Thymus (tissue), 14 donors: ENCODE measurements at places on chromosomes 1 and 21. TPM values are rescaled to one million over a fixed set of nuclear protein-coding genes. Genes with fewer than 3 reads are reported as not detected.
A peak's percentile ranks its signal among the peaks of the same experiment; 100 is the strongest.

The PLK3 gene
- 10.1 TPM for total RNA-seq

The EMC1 gene
- 15.0 TPM for total RNA-seq

The UBL4B gene
- not detected for total RNA-seq

The C1orf116 gene
- 0.05 TPM for total RNA-seq

The ADAMTSL4 gene
- total RNA-seq, result 0.80 TPM

The FCMR gene
- total RNA-seq, result 38.9 TPM

The GBP5 gene
- total RNA-seq, result 13.8 TPM

The PLA2G2F gene
- 0.47 TPM for total RNA-seq

The OR10Z1 gene
- total RNA-seq, result under 0.01 TPM

The HDAC1 gene
- total RNA-seq, result 150 TPM

The AVPR1B gene
- total RNA-seq, result 0.09 TPM

The CSRP1 gene
- total RNA-seq, result 39.7 TPM

- H3K4me1 ChIP-seq, result no peaks in the 10 kb centered on the region
- H3K4me3 ChIP-seq, result no peak overlapping the region
- peaks cover 6% of the 10 kb centered on the region for H3K27me3 ChIP-seq
- H3K27ac ChIP-seq, result no peak overlapping the region
These were observed 69.7 kb upstream of the WNT4 start for GRCh38 chr1:22212400-22213233.

DNA sequence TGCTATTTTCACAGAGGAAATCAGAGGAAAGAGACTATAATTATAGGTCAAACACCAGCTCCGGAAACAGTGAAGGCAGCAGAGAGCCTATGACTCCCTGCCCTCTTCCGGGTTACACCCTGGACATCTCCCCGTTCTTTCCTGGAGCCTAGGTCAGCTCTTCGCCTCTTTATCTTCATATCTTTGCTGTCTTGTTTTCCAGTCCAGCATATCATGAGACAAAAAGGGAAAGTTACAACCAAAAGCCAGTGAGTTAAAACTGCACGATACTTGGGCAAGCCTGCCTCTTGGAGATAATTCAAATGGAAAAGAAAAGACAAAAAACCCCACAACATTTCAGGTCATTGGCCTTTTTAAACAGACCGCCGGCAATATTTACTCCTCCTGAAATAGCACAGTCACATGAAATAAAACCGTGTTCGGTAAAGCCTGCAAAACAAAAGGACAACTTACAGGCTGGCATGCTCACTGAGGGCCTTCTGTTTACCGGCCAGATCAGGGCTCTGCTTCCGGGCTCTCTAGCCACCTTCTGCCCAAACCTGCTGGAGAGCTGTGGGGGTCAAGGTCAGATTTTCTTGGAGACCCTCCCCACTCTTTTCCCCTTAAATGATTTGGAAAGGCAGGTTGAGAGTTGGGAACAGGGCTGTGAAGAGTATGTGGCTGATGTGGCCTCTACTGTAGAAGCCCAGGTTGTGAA is 42.8 kb upstream of the PPP2R5A start:
- H3K4me3 ChIP-seq, result no peak overlapping the region
- no peak for DNase-seq
- no peaks in the 10 kb centered on the region for H3K27me3 ChIP-seq
- no peaks in the 10 kb centered on the region for H3K4me1 ChIP-seq
- no peak overlapping the region for H3K27ac ChIP-seq

- no peak for DNase-seq
- no peaks in the 10 kb centered on the region for H3K36me3 ChIP-seq
- H3K4me3 ChIP-seq, result no peak overlapping the region
- H3K27me3 ChIP-seq, result no peaks in the 10 kb centered on the region
These were observed 45.7 kb upstream of the FOXD3 start for GRCh38 chr1:63276624-63277023.

GRCh38 chr1:167328306-167328815 is 107.7 kb downstream of the POU2F1 start:
- H3K27me3 ChIP-seq, result no peaks in the 10 kb centered on the region
- peaks cover 6% of the 10 kb centered on the region for H3K4me1 ChIP-seq
- H3K36me3 ChIP-seq, result peaks cover 5% of the 10 kb centered on the region
- DNase-seq, result no peak
- H3K27ac ChIP-seq, result no peak overlapping the region
- no peak overlapping the region for H3K4me3 ChIP-seq

DNA sequence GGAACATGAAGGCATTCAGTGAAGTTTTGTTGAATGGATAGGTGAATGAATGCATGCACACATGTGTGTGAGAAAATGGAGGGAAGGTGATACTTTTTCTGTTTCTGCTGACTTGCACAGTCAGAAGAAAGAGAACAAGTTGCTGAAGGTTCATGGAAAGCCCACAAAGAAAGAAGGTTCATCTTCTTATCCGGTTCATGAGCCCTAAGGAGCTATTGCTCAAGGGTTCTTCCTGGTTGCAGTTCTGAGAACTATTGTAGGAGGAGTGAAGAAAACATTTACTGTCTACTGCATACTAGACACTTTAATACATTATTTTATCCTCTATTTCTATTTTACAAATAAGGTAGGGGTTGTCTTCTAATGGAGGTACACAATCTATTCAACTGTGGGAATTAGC is 13.4 kb upstream of the NIBAN1 start:
- DNase-seq, result no peak
- no peak overlapping the region for H3K4me3 ChIP-seq
- H3K4me1 ChIP-seq, result no peaks in the 10 kb centered on the region
- no peaks in the 10 kb centered on the region for H3K36me3 ChIP-seq
- H3K27me3 ChIP-seq, result no peaks in the 10 kb centered on the region
- no peak overlapping the region for H3K27ac ChIP-seq

- peaks cover 6% of the 10 kb centered on the region for H3K4me1 ChIP-seq
- H3K27me3 ChIP-seq, result no peaks in the 10 kb centered on the region
- peak overlapping the region; percentile 86 for H3K4me3 ChIP-seq
- no peak for DNase-seq
- peak overlapping the region; percentile 97 for H3K27ac ChIP-seq
- H3K36me3 ChIP-seq, result peaks cover 27% of the 10 kb centered on the region
These were observed 773 bp downstream of the RABIF start for GRCh38 chr1:202888221-202888530.

GRCh38 chr1:3038571-3039181 is 17.4 kb downstream of the ACTRT2 start:
- H3K4me3 ChIP-seq, result no peak overlapping the region
- no peak overlapping the region for H3K27ac ChIP-seq
- peaks cover 26% of the 10 kb centered on the region for H3K27me3 ChIP-seq
- no peak for DNase-seq
- no peaks in the 10 kb centered on the region for H3K36me3 ChIP-seq
- H3K4me1 ChIP-seq, result peaks cover 12% of the 10 kb centered on the region

GRCh38 chr1:91022518-91022929 is 689 bp upstream of the ZNF644 start:
- no peaks in the 10 kb centered on the region for H3K27me3 ChIP-seq
- DNase-seq, result no peak
- no peaks in the 10 kb centered on the region for H3K36me3 ChIP-seq
- peak overlapping the region; percentile 91 for H3K4me3 ChIP-seq
- peaks cover 6% of the 10 kb centered on the region for H3K4me1 ChIP-seq
- H3K27ac ChIP-seq, result peak overlapping the region; percentile 100

DNA sequence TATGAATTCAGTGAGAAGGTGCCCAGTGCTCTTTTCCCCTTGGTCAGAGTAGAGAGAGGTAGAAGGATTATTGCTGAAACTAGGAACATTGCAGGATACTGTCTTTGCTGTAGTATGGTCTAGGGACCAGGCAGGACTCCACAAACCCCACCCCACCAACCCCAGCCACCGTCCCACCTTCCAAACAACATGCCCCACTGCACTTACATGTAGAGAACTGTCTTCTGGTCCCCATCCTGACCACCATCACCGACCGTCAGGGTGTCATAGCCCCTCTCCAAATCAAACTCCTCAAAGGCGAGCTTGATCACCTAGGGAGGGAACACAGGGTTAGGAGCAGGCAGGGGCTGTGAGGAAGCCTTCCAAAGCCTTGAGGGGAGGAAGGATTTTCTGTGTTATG is 71.7 kb upstream of the HMGB4 start:
- no peaks in the 10 kb centered on the region for H3K27me3 ChIP-seq
- H3K27ac ChIP-seq, result no peak overlapping the region
- no peak overlapping the region for H3K4me3 ChIP-seq
- H3K4me1 ChIP-seq, result no peaks in the 10 kb centered on the region
- no peak for DNase-seq

DNA sequence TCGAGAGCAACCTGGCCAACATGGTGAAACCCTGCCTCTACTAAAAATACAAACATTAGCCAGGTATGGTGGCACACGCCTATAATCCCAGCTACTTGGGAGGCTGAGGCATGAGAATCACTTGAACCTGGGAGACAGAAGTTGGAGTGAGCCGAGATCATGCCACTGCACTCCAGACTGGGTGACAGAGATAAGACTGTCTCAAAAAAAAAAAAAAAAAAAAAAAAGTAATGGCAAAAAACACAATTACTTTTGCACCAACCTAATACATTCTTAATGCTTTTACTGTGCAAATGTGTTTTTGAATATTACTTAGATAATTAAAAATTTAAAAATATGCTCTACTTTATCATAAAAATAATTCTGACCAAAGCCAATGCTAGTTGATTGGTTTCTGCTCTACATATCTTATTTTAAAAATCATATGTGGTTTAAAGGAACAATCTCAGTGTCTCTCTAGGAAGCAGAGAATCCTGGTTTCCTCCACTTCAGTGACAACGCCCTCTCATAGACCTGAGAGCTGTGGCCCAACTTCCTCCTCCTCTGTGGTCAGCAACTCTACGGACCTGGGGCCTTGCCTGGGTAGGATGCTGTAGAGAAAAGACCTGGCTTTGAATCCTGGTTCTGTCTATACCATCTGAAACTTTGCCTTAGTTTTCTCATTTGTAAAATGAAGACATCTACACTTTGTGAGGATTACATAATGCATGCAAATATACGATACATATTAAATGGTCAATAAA is 64.7 kb downstream of the TGFBR3 start:
- no peaks in the 10 kb centered on the region for H3K36me3 ChIP-seq
- no peaks in the 10 kb centered on the region for H3K27me3 ChIP-seq
- H3K27ac ChIP-seq, result no peak overlapping the region
- DNase-seq, result no peak
- no peak overlapping the region for H3K4me3 ChIP-seq
- no peaks in the 10 kb centered on the region for H3K4me1 ChIP-seq

DNA sequence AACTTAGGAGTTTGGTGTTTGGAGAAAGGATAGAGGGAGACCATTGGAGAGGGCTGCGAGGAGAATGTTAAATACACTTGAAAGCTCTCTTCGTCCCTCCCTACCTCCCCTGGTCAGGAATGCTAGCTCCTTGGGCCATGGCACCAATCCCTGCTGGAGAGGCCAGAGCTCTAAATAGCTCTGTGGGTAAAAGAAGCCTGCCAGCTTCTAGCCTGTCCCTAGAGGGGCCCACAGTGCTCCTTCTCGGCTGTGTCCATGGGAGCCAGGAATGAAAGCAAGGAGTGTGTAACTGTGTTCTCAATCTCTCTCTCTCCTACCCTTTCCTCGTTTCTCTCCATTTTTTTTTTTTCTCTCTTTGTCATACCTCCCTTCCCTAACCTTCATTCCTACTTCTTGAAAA is at the start of gene CCDC190:
CCDC190 (minus strand) TSS at position 75 of the 400 bp plus-strand sequence. CDS start 1,529 bp downstream, outside the sequence.
- no peak within 1 kb of the TSS for H3K27ac ChIP-seq
- H3K36me3 ChIP-seq, result no peaks in the 10 kb centered on the region
- H3K4me3 ChIP-seq, result no peak within 1 kb of the TSS
- no peak for DNase-seq

- H3K27me3 ChIP-seq, result no peaks in the 10 kb centered on the region
- no peak for DNase-seq
- no peak overlapping the region for H3K4me3 ChIP-seq
- H3K27ac ChIP-seq, result no peak overlapping the region
These were observed 437.4 kb downstream of the NUF2 start for GRCh38 chr1:163758977-163759670.

- peaks cover 36% of the 10 kb centered on the region for H3K27me3 ChIP-seq
- H3K4me3 ChIP-seq, result no peak overlapping the region
- H3K4me1 ChIP-seq, result peaks cover 8% of the 10 kb centered on the region
- H3K27ac ChIP-seq, result no peak overlapping the region
- DNase-seq, result no peak
These were observed 10.4 kb upstream of the ZNF669 start for GRCh38 chr1:247114351-247115140.

DNA sequence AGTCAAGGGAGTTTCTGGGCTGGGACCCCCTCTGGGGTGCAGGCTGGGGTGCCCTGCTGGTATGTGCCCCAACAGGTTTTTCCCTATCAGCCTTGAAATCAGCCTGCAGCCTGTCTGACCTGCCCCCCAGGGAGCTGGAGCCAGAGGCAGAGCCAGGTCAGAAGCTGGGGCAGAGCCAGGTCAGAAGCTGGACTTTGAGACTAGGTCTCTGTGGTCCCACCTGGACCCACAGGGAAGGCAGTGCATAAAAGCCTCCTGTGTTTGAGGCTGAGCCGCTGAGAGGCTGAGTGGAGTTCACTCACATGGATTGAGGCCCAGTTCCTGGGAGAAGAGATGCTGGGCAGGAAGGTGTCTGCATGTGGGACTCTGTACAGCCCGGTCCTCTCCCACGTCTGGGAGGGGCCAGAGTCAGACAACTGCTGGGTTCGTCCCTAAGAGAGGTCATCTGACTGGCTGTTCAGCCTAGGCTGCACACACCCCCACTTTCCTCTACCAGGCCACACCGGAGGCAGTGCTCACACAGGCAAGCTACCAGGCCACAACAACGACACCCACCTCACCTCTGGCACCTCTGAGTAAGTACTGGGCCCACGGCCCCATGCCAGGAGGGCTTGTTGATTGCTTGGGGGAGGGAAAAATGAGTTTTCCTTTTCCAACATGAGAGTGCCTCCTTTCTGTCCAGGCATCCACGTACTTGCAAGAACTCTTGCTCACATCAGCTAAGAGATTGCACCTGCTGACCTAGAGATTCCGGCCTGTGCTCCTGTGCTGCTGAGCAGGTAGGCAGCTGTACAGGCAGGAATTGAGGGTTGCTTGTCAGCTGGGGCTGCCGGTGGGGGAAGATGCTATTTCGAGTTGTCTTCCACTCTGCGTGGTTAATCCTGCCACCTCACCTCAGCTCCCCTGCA is at the start of gene ANXA9:
ANXA9 (plus strand) TSS at position 488 of the 908 bp plus-strand sequence. CDS start 814 bp downstream, outside the sequence.
- no peaks in the 10 kb centered on the region for H3K36me3 ChIP-seq
- H3K4me3 ChIP-seq, result no peak within 1 kb of the TSS
- peaks cover 21% of the 10 kb centered on the region for H3K4me1 ChIP-seq
- H3K27ac ChIP-seq, result peak within 1 kb of the TSS; percentile 49

DNA sequence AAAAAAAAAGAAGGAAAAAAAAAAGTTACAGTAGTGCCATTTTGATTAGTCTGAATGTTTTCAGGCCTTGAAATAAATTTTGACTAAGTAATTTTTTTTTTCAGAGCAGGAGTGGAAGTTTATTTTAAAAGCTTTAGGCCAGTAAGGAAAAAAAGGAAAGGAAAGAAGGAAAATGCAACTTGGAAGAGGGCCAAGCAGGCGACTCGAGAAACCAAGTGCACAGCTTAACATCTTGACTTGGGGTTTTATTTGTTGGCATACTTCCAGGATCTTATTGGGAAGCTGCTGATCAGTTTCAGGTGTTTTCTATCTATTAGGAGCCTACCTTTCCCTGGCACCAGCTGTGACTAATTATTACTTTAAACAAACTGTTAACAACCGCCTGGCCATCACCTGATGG is 41.7 kb downstream of the ATF3 start:
- H3K36me3 ChIP-seq, result no peaks in the 10 kb centered on the region
- no peak for DNase-seq
- no peak overlapping the region for H3K4me3 ChIP-seq
- no peak overlapping the region for H3K27ac ChIP-seq
- H3K4me1 ChIP-seq, result no peaks in the 10 kb centered on the region
- H3K27me3 ChIP-seq, result no peaks in the 10 kb centered on the region

GRCh38 chr1:53379662-53380002 is 51.8 kb upstream of the LRP8 start:
- H3K4me3 ChIP-seq, result no peak overlapping the region
- no peak overlapping the region for H3K27ac ChIP-seq
- H3K4me1 ChIP-seq, result no peaks in the 10 kb centered on the region
